ENCODE measurements at places on chromosomes 3 and 15.

- no peak for DNase-seq
Observed at GRCh38 chr3:32847528-32847927, 29.7 kb downstream of the TRIM71 start.

DNA sequence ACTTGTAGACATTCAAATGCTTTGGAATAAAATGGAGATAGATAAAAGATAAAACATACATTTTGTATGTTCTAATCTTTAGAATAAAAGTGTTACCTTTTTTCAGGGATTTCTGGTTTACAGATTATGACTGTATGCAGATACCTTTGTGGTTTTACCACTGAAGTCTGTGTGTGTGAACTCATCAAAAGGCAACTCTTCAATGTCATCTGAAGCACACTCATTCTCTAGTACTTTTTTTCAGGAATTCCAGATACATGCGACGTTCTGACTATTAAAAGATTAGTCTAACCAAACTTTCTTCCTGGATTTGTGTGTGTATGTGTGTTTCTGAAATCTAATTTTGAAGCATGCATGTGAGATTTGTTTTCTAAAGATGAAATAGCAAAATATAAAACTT is 188.6 kb downstream of the NLGN1 start:
- DNase-seq, result peak; percentile 26

GRCh38 chr3:150913133-150913922 is 8.1 kb upstream of the MINDY4B start:
- peak; percentile 14 for DNase-seq

DNA sequence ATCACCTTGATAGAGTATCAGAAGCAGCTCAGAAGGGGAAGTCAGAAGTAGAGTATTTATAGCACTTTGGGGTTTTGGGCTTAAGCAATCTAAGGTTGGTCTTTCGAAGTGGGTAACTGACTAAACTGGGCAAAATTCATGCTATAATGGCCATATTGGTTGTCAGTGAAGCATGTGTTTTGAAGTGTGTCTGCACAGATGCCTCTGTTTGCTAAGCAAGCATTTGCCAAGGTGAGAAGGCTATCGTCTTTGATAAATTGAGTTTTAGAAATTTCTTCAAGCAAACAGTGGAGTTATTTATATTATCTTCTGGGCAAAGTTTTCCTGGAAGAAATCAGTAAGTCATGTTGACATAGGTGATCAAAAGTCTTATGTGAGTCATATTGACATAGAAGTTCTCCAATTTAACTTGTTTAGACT is 412.8 kb upstream of the TGFBR2 start:
- no peak for DNase-seq

GRCh38 chr15:64030123-64030522 is 16.2 kb downstream of the DAPK2 start:
- DNase-seq, result no peak

DNA sequence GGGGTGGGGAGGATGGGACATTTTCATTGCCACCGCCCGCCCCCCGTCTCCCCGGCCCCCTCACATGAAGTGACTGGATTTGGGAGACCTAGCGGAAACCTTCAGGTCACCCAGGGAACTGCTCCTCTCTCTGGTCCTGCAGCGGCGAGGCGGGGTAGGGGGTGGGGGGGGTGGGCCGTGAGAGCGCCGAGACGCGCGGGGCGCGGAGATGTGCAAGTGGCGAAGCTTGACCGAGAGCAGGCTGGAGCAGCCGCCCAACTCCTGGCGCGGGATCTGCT is 712 bp upstream of the MME start:
- peak; percentile 79 for DNase-seq

- no peak for DNase-seq
Observed at GRCh38 chr15:73605759-73606436, 27.3 kb downstream of the NPTN start.

GRCh38 chr3:59319442-59319841 is 269.6 kb upstream of the CFAP20DC start:
- no peak for DNase-seq

DNA sequence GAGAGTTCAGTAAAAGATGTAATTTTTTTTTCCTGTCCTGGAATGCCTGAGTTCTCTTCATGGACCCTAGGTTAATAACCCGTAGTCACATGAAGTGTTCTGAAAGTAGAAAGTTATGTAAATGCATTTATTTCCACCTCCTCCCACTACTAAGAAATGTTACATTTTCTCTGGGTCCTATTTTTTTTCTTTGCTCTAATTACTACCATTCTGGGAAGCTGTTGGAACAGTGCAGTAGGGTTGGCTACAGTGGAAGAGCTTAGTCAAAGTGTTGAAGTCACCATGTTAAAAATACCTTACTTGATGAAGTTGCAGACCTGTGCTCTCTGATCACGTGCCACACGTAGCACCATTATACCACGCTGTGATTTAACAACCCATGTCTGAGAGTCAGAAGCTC is 153.8 kb upstream of the TSC22D2 start:
- DNase-seq, result no peak

DNA sequence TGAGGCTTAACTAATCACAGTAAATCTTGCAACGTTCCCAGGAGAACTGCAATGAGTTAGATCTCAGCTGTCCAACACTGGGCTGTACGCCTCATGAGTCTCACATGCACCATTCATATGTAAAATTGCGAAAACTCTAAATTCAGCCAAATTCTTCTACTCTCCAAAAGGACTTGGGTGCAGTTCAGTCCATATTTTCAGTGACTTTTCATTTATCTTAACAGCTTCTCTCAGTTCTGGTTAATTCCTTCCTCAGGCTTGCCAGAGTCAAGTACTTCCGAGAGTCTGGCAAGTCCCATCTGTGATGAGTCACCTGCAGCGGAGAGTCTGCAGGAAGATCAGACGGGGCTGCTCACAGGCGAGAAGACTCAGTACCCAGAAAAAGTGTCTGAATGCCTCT is 11.5 kb downstream of the CCDC80 start:
- peak; percentile 84 for DNase-seq

DNA sequence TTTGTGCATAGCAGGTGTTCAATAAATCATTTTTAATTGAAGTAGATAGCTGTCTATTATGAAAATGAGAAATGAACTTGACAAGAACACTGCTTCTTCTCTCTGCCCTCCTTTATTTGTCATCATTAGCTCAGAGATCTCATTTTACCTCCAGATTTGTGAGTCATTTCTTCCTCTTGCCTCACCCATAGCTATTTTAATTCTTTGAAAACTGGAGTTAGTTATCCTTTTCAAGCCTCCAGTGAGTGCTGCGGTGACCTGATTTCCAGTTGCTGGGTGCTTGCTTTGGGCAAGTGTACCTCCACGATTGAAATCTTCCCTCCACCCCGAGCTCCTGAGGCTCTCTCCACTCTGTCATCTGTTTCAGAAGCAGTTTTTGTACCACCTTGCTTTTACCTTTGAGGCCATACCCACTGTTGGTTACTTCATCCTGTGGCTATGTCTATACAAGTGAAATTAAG is 114.6 kb downstream of the NFKBIZ start:
- peak; percentile 68 for DNase-seq

DNA sequence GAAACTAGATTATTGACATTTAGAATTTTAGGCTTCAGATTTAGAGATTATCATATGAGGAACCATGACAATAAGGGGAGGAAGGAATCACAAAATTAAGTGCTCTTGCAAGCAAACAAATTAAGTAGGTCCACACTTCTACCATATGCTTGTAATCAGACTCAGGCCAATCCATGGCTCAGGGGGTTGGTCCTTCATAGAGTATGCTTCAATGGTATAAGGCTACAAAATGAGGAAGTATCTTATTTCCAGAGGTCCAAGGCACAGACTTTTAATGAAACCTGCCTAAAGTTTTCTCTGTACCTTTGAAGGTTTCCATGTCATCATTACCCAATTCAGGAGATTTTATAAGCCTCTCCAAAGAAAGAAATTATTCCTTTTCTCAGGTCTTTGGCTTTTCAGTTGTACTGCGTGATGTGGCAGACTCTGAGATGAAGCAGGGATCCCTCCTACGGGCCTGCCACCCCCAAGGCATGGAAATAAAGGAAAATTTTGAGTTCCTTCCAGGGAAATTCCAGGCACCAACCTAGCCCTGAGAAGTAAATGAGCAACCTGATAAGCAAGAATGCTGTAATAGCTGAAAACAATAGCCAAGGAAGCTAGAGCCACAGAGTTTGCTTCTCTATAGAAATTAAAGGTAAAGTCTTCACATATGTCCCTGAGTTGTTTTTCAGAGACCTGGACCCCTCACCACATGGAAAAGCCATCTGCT is 36.3 kb downstream of the SERPINI2 start:
- DNase-seq, result no peak

- DNase-seq, result no peak
Observed at GRCh38 chr3:130688015-130688688, 58.5 kb downstream of the PIK3R4 start.

- DNase-seq, result peak; percentile 83
Observed at GRCh38 chr15:101126618-101127505, 125.0 kb downstream of the CHSY1 start.

- DNase-seq, result no peak
Observed at GRCh38 chr15:88174571-88174970, 82.0 kb downstream of the NTRK3 start.

- DNase-seq, result peak; percentile 88
Observed at GRCh38 chr15:51883271-51883837, 53.9 kb downstream of the TMOD3 start.

- peak; percentile 20 for DNase-seq
Observed at GRCh38 chr3:89434621-89435380, 327.4 kb downstream of the EPHA3 start.

- DNase-seq, result peak; percentile 82
Observed at GRCh38 chr3:25547943-25548674, 116.6 kb downstream of the TOP2B start.

- DNase-seq, result no peak
Observed at GRCh38 chr15:77503764-77504163, 83.1 kb downstream of the HMG20A start.

DNA sequence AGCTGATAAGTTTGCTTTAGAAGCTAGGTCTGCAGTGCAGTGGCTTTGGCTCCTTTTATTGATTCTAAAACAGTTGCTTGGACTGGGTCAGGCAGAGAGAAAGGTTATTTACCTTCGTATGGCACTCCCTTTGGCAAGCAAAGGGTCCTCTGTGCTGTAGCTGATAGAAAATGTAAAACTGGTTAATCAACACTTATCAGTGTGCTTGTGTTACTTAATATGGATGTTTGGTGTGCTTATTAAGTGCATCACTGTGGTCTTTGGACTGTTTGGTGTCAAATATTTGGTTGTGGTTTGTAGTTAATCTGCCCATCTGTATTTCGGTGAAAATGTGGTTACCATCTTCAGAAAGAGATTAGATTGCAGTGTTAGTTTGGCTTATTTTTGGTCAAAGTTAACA is 16.0 kb downstream of the UBE2E2 start:
- peak; percentile 26 for DNase-seq

DNA sequence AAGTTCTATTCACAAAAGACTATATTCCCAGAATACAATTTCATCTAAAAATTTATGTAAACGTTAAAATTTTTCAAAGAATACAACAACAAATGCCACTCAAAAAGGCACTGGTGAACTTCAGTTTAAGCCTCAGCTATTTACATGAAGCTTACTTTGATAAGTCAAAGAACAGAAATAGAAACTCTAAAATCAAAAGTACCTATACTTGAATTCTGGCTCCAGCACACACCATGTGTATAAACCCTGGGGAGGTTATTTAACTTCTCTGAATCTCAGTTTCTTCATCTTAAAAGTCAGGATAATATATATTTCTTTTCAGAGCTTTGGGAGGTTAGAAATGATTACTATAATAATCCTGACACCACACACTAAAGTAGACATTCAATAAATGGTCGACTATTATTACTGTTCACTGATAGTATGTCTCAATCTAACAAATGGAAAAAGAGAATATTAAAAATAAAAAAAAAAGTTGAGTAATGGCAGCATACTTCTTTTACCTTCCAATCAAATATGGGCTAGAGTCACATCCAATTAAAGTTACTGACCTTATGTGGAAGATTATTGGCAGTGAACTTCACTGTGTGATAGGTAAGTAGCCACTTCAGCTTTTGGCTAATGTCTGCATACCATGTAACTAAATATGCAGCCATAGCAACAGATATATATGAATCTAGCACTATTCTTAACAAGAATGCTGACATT is 248.4 kb downstream of the ISL2 start:
- DNase-seq, result no peak

DNA sequence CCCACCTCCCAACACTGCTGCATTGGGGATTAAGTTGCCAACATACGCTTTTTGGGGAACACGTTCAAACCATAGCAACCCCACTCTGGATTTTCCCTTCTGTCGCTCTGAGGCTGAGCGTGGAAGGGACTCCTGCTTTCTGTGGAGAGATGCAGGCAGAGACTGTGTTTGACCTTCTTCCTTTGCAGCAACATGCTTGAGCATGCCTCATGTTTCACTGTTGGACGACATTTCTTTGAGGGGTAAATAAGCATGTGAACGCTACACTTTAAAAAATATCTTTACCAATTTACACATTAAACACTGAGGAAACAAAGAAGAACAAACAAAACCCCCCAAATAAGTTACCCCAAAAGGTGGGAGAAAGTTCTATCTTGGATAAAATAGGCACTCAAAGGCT is 14.2 kb upstream of the MAPK6 start:
- DNase-seq, result no peak

- no peak for DNase-seq
Observed at GRCh38 chr3:47622671-47623461, 44.2 kb upstream of the CSPG5 start.

- no peak for DNase-seq
Observed at GRCh38 chr3:190192087-190192486, 71.4 kb upstream of the P3H2 start.

- DNase-seq, result no peak
Observed at GRCh38 chr15:92763459-92763858, 107.9 kb upstream of the FAM174B start.

- no peak for DNase-seq
Observed at GRCh38 chr3:100107221-100107814, 7.0 kb downstream of the FILIP1L start.

DNA sequence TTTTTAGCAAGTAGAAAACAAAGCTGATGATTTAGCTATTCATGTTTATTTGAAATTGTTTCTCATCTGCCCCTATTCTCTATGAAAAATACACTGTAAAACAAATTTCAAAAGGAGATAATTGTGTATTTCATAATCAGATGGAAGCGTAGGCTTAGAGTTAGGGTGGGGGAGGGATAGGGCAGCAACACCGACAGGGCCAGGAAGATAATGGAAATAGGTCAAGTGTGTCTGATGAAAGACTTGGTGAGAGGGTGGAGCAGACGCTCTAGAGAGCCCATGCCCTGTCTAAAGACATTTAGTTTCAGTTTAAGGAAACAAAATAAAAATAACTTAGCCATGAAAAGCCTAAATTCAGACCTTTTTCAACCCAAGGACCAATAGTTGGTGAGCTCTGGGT is 51.6 kb upstream of the ARL6 start:
- no peak for DNase-seq

- DNase-seq, result no peak
Observed at GRCh38 chr3:126112531-126113237, 28.8 kb upstream of the SLC41A3 start.

GRCh38 chr3:46905213-46905560 is 27.7 kb downstream of the PTH1R start:
- DNase-seq, result no peak

DNA sequence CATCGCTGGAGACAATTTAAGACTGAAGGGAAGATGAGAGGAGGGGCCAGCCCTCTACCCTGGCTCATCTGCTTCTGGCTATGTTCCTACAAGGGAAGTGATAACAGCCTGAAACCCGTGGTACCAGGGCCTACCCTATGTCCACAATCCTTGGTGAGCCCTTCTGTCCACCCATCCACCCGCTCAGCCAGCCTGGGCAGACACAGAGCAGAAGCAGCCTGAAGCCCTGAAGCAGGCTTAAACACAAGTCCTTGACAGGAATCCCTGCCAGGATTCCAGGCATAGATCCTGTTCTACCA is 15.4 kb downstream of the CLK3 start:
- no peak for DNase-seq
